ENCODE measurements at places on chromosomes 12 and 14. TPM values are rescaled to one million over a fixed set of nuclear protein-coding genes. Genes with fewer than 3 reads are reported as not detected.

DNA sequence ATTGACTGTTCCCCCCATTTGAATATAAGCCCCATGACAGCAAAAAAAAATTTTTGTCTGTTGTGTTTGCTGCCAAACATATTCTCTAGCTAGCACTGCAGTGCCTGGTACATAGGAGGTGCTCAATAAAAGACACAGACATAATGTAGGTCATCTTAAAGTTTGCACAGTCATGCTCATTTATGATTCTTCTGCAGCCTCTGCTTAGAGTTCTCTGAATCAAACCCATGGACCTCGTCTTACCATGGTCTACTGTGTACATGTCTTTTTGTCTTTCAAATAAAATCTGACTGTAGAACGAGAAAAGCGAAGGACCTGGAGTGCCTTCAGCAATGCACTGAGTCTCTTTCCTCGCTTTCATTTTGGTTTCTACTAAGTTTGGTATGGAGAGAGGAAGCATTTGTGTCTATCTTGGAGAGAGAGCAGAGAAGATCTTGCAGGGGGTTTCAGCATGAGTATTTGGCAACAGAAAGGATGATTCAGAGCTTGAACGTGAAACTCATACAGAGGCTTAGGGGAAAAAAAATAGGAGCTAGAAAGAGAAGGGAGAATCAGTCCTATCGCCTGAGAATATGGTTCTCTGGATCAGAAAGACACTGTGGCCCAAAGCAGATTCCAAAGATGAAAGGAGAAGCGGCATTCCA, 38.8 kb upstream of the TMCC3 start:
- H3K36me3 ChIP-seq: no peaks in the 10 kb centered on the region
- H3K4me1 ChIP-seq: no peaks in the 10 kb centered on the region
- H3K27ac ChIP-seq: no peak overlapping the region
- no peak overlapping the region for H3K4me3 ChIP-seq
- no peaks in the 10 kb centered on the region for H3K27me3 ChIP-seq

GRCh38 chr12:62732861-62733427, 202.0 kb downstream of the PPM1H start:
- H3K4me1 ChIP-seq: no peaks in the 10 kb centered on the region
- no peak overlapping the region for H3K27ac ChIP-seq
- no peak for DNase-seq
- H3K4me3 ChIP-seq: no peak overlapping the region
- no peaks in the 10 kb centered on the region for H3K27me3 ChIP-seq

DNA sequence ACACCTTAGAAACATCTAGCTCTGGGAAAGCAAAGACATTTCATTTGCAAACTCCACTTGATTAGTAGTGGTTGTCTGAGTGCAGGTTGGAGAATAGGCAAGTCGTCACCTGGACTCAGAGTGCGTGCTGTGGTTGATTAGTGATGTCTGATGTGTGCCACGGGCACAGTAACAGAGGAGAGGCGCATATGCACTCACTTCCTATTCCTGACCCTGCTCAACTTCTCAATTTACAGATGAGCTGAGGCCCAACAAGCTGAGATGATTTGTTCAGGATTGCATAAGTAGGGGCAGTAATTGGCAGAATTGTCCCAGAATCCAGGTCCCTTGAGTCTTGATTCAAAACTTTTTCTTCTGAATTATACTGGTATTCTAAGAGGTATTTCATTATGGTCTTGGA, 44.9 kb downstream of the ADCK1 start:
- H3K4me1 ChIP-seq: no peaks in the 10 kb centered on the region
- DNase-seq: no peak

DNA sequence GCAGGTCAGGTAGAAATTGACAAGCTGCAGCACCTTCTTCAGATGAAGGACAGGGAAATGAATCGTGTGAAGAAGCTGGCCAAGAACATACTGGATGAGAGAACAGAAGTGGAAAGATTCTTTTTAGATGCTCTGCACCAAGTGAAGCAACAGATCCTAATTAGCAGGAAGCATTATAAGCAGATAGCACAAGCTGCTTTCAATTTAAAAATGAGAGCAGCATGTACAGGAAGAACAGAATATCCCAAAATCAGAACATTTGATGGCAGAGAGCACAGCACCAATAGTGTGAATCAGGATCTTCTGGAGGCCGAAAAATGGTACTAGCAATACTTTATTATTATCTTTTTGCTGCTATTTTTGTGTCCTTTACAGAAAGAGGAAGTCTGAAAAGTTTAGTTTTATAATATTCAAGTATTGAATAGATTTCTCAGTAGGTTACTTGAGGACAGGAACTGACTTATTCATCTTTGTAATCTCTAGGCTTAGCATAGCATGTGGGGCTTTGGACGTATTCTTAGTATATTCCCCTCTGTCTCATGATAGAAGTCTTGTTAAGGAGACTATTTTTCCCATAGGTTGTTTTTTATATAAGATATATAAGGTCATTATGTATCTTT, 30.8 kb downstream of the BBOF1 start:
- no peak overlapping the region for H3K27ac ChIP-seq
- no peaks in the 10 kb centered on the region for H3K27me3 ChIP-seq
- H3K4me3 ChIP-seq: no peak overlapping the region
- H3K4me1 ChIP-seq: peaks cover 11% of the 10 kb centered on the region
- DNase-seq: peak; percentile 75

DNA sequence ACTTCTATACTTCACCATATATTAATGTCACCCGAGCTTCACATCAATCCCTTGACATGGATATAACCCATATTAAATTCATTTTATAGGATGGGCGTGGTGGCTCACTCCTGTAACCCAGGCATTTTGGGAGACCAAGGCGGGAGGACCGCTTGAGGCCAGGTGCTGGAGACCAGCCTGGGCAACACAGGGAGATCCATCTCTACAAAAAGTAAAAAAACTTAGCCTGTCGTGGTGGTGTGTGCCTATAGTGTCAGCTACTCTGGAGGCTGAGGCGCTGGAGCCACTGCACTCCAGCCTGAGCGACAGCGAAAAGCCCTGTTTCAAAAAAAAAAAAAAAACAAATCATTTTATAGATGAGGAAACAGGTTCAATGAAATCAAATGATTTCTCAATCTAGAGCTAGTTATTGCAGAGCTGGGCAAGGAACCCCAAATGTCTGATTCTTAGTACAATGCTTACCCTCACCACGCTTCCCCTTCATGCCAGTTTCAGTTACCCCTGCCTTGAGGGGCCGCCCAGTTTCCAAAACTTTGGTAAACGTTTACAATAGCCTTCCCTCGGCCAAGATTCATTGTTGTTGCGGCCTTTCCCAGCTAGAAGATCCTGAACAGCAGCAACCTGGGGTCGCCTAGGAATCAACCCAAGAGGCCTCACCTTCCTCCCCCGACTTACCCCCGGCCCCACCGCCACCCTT, 751 bp downstream of the PSMB5 start:
- H3K27me3 ChIP-seq: no peaks in the 10 kb centered on the region
- peaks cover 24% of the 10 kb centered on the region for H3K36me3 ChIP-seq
- peak overlapping the region; percentile 82 for H3K27ac ChIP-seq
- H3K4me3 ChIP-seq: peak overlapping the region; percentile 90

DNA sequence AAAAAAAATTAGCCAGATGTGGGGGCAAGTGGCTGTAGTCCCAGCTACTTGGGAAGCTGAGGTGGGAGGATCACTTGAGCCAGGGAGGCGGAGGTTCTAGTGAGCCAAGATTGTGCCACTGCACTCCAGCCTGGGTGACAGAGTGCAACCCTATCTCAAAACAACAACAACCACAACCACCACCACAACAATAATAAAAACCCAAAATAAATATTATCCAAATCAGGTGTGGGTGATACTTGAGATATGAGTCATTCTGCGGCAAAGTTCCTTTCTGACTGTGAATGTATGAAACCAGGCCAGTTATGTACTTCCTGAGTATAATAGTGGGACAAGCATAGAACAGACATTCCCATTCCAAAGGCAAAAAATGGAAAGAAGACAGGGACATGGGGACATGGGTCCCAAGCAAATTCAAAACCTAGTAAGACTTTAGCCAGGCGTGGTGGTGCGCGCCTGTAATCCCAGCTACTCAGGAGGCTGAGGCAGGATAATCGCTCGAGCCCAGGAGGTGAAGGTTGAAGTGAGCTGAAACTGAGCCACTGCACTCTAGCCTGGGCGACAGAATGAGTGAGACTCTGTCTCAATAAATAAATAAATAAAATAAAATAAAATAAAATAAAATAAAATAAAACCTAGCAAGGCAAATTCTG, 9.7 kb upstream of the ERC1 start:
- no peak overlapping the region for H3K27ac ChIP-seq
- no peak overlapping the region for H3K4me3 ChIP-seq
- H3K27me3 ChIP-seq: no peaks in the 10 kb centered on the region

DNA sequence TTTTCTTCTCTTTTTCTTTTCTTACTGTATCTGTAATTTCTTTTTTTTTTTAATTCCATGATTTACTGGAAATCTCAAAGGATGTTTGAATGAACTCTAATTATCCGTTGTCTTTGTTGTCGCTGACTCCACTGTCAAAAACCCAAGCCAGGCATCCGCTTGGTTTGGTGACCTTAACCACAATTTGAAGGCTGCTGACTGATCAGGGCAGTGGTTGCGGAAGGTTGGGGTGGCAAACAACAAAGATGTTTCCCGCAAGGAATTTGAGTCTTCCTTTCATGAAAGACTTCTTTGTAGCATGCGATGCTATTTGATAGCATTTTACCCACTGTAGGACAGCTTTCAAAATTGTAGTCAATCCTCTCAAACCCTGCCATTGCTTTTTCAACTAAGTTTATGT, 1013.8 kb downstream of the DIO2 start:
- no peaks in the 10 kb centered on the region for H3K4me1 ChIP-seq
- DNase-seq: no peak
- H3K27me3 ChIP-seq: no peaks in the 10 kb centered on the region
- H3K36me3 ChIP-seq: no peaks in the 10 kb centered on the region
- H3K27ac ChIP-seq: no peak overlapping the region

DNA sequence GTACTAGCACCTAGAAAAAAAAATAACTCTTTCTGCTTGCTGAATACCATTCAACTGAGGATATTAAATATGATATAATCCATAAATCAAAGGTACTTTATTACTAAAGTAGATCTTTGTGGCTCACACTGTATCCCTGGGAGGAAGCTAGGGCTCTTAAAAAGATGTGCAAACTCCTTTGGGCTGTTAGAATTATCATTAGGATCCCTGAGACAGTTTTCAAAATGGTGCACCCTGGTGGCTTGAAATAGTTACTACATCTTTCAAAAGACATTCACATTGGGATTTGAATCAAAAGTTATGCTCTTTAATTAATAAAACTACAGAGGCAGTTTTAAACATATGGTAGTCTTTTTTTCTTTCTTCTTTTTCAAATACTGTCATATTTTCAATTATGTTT, 228.5 kb upstream of the G2E3 start:
- H3K27ac ChIP-seq: no peak overlapping the region
- H3K27me3 ChIP-seq: no peaks in the 10 kb centered on the region
- H3K4me1 ChIP-seq: no peaks in the 10 kb centered on the region
- no peak overlapping the region for H3K4me3 ChIP-seq
- H3K36me3 ChIP-seq: no peaks in the 10 kb centered on the region
- peak; percentile 77 for DNase-seq

DNA sequence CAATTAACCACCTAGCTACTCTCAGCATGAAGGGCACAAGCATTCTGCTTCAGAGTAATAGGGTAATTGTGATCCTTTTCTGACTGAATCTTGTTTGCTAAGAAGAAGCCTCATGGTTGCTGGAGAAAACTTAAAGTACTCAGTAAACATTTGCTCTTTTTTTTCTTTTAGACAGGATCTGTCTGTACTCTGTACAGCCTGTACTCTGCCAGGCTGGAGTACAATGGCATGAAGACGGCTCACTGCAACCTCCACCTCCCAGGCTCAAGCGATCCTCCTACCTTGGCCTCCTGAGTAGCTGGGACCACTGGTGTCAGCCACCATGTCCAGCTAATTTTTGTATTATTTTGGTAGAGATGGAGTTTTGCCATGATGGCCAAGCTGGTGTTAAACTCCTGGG, 12.4 kb downstream of the PPP1R13B start:
- no peaks in the 10 kb centered on the region for H3K4me1 ChIP-seq
- no peak overlapping the region for H3K27ac ChIP-seq
- H3K27me3 ChIP-seq: no peaks in the 10 kb centered on the region
- H3K4me3 ChIP-seq: no peak overlapping the region
- H3K36me3 ChIP-seq: no peaks in the 10 kb centered on the region

DNA sequence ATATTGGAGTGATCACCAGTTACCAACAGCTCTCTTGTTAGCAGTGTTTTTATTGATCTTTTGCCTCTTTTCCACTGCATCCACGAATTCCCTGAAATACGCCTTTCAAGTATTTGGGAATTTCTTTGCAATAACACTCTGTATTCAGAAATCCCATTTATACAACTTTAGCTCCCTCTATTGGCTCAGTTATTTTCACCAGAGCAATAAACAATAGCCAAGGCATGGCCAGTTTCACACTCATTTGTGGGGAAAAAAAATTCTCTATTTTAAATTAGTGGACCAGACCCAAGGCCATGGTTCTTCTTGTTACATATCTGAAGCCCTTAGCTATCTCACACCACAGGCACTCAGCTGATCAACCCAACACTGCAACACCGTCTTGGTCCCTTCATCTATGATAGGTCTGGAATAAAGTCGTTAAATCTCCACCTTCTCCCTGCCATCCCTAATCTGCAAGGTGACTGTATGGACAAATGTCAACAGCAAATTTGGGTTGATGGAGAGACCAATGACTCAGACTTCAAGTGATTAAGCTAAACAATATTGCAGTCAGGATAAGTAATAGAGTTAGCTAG, 92.4 kb upstream of the TMEM260 start:
- H3K27ac ChIP-seq: no peak overlapping the region
- 0 out of 2 replicates have a peak, but pooled peaks cover 3% of the 10 kb centered on the region for H3K4me1 ChIP-seq
- no peak for DNase-seq
- H3K4me3 ChIP-seq: no peak overlapping the region
- H3K27me3 ChIP-seq: no peaks in the 10 kb centered on the region

DNA sequence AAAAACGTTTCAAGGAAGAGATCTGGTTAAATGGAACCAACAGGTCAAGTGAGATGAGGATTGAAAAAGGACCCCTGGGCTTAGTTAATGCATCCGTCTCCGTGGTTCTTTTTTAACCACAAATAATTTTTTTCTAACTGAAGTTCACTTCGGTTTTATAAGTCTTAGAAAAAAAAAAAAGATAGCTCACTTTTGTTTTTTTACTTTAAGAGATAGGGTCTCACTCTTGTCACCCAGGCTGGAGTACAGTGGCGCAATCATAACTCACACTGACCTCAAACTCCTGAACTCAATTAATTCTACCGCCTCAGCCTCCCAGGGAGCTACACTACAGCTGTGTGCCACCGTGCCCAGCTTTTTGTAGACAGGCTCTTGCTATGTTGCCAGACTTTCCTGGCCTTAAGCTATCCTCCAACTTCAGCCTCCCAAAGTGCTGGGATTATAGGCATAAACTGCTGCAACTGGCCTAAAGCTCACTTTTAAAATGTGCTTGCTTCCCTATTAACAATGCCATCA, 11.8 kb downstream of the HNRNPC start:
- peaks cover 83% of the 10 kb centered on the region for H3K36me3 ChIP-seq
- H3K4me1 ChIP-seq: peaks cover 4% of the 10 kb centered on the region
- H3K4me3 ChIP-seq: no peak overlapping the region
- DNase-seq: no peak

- H3K27ac ChIP-seq: no peak overlapping the region
- no peak overlapping the region for H3K4me3 ChIP-seq
- no peaks in the 10 kb centered on the region for H3K27me3 ChIP-seq
- H3K36me3 ChIP-seq: peaks cover 11% of the 10 kb centered on the region
- no peak for DNase-seq
- no peaks in the 10 kb centered on the region for H3K4me1 ChIP-seq
Measured at GRCh38 chr12:131783915-131784541, 44.2 kb upstream of the MMP17 start.

The OR11H6 gene
- not detected for total RNA-seq

The LRIG3 gene
- total RNA-seq: not detected

The TUNAR gene
- not detected for total RNA-seq

The MIS18BP1 gene
- total RNA-seq: 147 TPM

The OTOGL gene
- total RNA-seq: not detected
